EH (cell line): ENCODE measurements at places on chromosomes 16 and 17.

- no peak for DNase-seq
Measured at GRCh38 chr17:61458421-61459141, 6.4 kb downstream of the TBX4 start.

DNA sequence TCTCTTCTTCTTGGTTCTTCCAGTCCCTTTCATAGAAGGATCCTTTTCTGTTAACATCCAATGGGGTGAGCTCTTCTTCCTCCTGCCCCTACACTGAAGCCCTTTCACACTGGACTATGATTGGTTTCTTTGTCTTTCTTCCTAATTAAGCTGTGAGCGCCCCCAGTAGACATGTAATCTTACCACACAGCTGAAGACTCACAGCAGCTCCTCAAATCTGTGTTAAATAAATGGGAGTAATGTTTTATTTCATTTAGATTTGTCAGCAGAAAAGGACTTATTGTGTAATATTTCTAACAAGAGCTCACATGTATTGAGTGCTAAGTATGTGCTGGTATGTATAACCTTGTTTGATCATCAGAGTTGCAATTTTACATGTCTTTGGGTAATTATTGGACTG lies 55.7 kb downstream of the TOX3 start:
- DNase-seq: no peak

DNA sequence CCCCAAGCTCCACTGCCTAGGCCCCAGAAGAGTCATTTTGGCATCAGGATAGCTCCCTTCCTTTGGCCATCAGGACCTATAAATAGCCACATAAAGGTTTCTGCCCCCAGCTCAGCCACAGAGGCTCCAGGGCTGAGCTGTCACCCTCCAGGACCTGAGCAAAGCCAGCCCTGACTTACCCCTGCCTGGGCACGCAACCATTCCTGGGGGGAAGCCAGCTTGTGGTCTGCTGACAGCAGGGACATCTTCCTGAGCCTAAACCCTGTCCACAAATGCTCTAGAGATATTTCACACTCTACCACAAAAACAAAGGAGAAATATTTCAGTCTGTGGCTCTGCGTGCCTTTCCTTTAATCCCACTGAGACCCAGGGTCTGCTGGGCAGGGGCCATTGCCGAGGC lies 123.7 kb upstream of the CCL2 start:
- DNase-seq: no peak

- DNase-seq: no peak
Measured at GRCh38 chr16:63337264-63337663, 1301.0 kb upstream of the CDH8 start.

DNA sequence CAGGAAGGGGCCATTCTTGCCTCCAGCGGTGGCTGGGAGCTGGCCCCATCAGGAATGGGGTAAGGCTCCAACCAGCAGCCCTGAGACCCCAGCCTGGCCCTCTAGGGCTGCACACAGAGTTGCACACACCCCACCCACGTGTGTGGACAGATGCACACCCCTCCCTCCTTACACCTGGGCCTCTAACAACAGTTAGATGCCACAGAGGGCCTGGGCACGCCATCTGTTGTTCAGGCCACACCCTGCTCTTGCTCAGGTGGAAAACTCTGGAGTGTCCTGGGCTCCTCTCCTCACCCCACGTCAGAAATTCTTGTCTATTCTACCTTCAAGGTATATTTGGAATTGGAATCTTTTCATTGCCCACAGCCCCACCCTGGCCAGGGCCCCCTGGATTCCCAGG lies 13.3 kb upstream of the RAI1 start:
- no peak for DNase-seq

DNA sequence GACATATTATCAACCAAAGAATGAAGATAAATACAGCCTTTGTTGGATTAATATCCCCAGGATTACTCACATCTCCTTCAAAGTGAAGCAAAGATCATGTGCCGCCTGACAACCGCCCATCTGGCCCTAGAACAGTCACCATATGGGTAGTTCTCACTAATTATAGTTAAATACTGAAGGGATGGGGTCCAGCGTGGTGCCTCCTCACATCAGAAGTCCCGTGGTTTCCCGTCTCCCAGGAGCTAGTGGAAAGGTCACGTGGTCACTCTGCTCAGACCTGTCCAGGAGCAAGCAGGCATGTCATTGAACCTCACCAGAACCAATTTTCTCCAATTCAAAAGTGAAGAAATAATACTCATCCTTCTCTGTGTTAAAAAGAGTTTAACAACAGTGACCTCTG lies 434.5 kb downstream of the SHISA9 start:
- no peak for DNase-seq

GRCh38 chr17:39660397-39661385 lies 4.5 kb upstream of the TCAP start:
- no peak for DNase-seq

DNA sequence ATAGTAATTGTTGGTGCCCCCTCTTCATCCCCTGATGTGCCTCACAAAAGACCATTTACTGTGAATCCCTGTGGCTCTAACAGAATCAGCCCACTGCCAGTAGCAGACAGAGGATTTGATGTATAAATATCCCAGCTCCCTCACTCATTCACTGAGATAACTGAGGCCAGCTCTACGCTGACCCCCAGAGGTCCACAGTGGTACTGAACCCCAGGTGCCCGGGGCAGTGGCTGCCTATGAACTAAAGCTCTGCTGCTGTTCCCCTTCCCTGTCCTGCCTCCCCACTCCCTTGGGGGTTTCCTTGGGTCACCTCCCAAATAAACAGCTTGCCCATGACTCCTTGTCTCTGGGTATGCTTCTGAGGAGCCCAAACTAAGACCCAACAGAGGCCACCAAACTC lies 295.8 kb downstream of the FOXL1 start:
- peak; percentile 48 for DNase-seq

- DNase-seq: no peak
Measured at GRCh38 chr17:47281216-47281615, 27.6 kb downstream of the ITGB3 start.

DNA sequence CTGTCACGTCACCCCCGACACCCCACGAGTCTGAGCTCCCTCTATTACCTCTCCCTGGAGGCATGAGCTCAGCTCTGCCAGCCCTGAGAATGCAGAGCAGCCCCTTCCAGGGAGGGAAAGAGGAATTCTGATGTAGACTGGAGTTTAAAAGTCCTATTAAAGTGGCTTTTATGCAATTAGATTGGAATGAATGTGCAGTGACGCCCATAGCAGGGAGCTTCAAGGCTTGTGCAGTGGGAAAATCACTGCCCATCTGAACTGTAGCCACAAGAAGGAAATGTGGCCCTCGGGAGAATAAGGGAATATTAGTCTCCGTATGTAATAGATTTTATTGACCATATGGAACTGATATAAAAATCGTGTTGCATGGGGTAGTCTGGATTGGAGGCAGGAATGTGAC lies 66.9 kb downstream of the ZNF423 start:
- peak; percentile 3 for DNase-seq

DNA sequence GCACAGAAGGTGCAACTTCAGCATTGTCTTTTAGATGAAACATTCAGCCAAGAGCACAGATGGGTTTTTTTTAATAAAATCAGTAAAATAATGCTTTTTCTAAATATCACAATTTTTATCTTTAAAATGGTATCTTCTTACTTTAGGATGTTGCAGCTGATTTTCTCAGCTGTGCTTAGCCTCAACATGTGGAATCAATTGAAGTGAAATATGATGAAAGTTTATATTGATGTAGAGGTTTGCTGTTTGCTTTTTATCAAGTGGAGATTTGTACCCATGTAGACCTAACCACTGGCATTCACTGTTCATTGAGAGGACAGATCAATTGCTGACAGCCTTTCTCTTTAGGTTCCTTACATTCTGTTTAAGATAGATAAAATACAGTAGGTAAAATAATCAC lies 107.8 kb downstream of the CYB561 start:
- no peak for DNase-seq

DNA sequence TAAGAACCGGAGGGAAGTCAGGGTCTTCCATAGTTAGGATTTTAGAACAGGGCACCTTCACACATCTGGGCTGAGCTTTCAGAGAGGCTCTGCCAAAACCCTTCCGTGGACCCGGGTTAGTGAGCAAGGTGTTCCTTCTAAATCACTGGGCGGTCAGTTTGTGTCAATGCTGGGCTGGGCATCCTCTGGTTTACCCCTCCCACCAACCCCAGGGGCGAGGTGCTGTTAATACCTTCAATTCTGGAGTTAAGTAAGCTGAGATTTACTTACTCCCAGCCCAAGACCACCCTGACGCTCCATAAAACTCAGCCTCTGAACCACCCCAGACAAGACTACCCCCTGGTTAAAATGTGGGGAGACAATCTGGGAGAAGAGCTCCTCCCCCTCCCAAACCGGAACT lies 1.0 kb downstream of the TMEM92 start:
- DNase-seq: no peak

GRCh38 chr16:67565470-67566100 lies 3.3 kb downstream of the CTCF start:
- no peak for DNase-seq
